Stimulated activated CD8-positive, alpha-beta memory T cell treated with anti-CD3 and anti-CD28 coated beads, Interleukin-2, amount 100 ng/mL, for 48 hours (primary cell): ENCODE measurements at places on chromosomes 11 and 22.

DNA sequence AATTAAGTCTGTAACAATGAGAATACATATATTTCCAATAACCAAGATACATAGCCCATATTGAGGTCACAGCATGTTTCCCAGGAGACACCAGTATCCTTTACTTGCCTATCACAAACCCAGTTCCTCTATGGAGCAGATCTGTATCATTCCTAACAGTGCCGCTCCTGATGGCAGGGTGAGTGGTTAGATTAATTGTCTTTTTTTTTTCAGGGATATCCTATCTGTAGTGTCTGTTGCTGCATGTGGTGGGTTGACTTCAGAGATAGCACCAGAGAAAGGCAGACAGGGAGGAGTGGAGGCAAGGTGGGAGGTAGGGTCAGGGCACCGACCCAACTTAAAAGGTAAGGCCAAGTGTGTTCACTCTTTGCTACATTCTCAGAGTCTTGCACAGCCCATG lies 2.8 kb downstream of the MTNR1B start:
- DNase-seq, result no peak

GRCh38 chr11:112042161-112042960 lies 17.2 kb downstream of the DLAT start:
- DNase-seq, result no peak

- no peak for DNase-seq
Observed at GRCh38 chr11:113286509-113287497, 27.6 kb upstream of the TTC12 start.

- no peak for DNase-seq
Observed at GRCh38 chr11:102229510-102230123, 87.7 kb upstream of the BIRC3 start.

GRCh38 chr11:131914361-131914774 lies 544.0 kb downstream of the NTM start:
- DNase-seq, result no peak

GRCh38 chr11:76579056-76579751 lies 91.3 kb downstream of the LRRC32 start:
- no peak for DNase-seq

GRCh38 chr11:23570828-23571227 lies 710.6 kb upstream of the CCDC179 start:
- no peak for DNase-seq

- DNase-seq, result no peak
Observed at GRCh38 chr22:21826204-21826603, 41.2 kb downstream of the MAPK1 start.

- DNase-seq, result no peak
Observed at GRCh38 chr22:47328550-47329243, 566.2 kb downstream of the TBC1D22A start.

DNA sequence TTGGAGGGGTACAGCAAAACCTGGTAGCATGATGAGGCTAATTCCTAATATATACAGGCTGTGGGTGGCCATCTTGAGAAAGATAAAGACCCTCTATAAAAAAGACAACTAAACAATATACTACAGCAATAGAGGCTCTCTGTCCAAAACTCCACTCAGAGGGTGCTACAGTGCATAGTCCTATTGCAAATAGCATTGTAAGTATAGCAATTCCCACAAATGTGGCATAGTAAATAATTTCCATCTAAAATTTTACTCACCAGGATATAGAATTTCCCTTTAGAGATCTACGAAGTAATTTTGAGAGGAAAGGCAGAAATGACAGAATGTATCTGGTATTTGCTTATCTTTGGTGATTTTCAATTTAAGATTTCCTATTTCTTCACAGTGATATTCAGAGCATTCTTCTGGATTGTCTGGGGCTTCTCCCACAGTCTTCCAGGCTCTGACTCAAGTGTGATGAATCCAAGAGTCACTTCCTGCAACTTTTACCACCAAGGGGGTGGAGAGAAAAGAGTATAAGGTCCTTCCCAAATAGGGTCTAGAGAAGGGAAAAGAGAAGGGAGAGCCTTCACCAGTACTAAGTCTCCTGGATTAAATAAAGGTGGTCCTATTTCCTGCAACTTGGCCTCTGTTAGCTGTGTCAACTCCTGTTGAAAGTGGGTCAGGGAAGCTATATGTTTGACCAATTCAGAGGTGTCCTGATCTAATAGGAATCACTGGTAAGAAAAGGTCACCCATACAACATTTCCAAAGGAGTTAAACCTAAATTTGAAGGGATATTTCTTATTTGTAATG lies 1054.7 kb upstream of the CNTN5 start:
- DNase-seq, result no peak

DNA sequence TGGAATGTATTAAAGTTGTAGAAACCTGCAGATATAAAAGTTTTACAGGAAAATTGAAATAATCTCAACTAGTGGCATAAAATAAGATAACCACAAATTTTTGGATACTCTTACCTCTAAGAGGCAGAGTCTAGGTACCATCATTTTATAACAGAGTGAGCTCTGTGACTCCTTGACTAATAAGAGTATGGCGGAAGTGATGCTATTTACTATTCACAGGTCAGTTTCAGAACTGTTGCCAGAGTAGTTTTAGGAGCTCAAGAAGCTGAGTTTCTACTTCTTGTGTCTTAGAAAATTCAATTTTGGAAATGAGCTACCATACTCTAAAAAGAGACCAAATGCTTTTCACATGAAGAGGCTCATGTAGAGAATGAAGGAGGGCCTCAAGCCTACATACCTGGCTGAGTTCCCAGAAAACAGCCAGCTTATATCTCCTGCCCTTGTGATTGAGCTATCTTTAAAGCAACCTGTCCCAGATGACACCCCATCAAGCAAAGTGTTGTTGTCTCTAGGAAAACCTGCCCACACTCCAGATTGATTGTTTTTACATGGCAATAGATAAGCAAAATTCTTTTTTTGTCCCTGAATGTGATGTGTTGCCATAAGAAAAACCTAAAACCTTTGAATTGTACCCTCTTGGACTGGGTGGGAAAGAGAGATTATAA lies 712.8 kb upstream of the CNTN5 start:
- no peak for DNase-seq
